ENCODE measurements at places on chromosomes 2 and 18.

- no peak for DNase-seq
These were observed 225.0 kb downstream of the ALPK2 start for GRCh38 chr18:58403799-58404455.

- no peak for DNase-seq
These were observed 27.9 kb upstream of the TTR start for GRCh38 chr18:31563778-31564177.

DNA sequence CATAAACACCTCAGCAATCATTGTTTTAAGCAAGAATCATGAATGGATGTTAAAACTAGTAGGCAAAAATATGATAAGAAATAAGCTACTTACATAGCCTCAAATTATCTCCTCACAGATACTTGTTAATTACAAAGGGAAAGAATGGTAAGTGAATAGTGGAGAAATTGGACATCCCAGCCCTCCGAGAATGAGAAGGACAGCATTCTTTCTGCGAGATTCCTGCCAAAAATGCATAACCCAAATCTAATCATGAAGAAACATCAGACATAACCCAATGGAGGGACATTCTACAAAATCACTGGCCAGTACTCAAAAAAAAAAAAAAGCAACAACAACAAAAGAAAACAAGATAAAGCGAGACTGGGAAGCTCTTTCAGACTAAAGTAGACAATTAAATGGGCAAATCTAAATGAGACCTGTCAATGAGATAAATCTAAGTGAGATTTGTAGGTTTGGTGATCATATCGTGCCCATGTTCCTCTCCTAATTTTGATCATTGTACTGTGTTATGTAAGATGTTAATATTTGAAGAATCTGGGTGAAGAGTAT lies 57.9 kb upstream of the GLI2 start:
- DNase-seq = no peak

DNA sequence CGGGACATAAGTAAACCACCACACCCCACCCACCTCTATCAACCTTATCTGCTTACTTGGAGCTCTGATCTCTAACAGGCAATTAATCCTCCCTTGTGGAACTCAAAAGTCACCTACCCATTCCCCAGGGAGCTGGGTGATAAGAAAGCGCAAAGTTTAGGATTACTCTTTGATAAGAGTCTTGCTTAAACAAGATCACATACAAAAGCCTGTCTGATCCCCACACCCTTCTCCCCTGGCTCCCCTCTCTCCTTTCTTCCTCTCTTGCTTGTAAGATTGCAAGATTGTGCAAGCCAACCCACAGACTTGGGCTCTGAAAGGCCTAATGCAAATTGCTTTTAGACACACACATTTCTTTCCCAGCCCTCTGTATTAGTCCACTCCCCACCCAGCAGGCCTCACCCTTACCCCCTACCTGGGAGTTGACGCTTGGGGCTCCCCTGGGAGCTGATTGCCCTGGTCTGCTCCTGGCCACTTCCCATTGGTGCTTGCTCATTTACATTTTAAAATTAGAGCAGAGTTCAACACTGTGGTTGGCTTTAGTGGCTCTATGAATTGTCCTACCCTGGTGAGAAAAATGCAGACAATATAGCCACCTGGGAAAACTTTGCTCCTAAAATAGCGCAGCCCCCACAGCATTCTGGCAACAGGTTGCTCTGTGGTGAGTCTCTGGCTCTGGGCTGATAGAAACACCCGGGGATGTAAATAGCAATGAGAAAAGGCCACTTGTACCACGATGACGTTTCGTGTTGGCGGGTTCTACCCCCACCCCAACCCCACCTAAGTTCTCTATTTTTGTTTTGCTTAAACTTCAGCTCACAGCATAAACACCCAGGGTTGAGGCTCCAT lies 92.8 kb upstream of the MSH2 start:
- DNase-seq = no peak

GRCh38 chr2:176129813-176130146 lies 275 bp downstream of the HOXD8 start:
- DNase-seq = no peak

- no peak for DNase-seq
These were observed 60.7 kb upstream of the RAPGEF4 start for GRCh38 chr2:172674968-172675303.

All from stimulated activated naive CD4-positive, alpha-beta T cell treated with Interleukin-2 at 50 U/mL for 16 hours (primary cell).